ENCODE measurements at places on chromosomes 2 and 18.

DNA sequence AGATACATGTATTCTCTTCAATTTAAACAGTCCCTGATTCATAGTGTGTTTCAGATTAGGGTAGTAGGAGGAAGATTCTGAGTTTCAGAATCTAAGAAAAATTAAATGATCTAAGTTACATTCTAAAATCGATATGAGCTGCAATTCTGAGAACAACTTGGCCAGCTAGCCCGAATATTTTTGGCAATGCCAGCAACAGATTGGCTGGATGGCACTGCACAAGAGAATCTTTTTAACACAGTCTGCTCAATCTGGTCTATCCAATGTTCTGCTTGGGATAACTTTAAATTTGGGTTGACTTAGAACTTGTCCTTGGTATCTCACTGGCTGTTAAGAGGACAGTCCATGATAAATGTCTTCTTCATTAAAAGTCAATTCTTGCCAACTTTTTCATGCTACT is 853.9 kb downstream of the NRXN1 start:
- no peak for DNase-seq

DNA sequence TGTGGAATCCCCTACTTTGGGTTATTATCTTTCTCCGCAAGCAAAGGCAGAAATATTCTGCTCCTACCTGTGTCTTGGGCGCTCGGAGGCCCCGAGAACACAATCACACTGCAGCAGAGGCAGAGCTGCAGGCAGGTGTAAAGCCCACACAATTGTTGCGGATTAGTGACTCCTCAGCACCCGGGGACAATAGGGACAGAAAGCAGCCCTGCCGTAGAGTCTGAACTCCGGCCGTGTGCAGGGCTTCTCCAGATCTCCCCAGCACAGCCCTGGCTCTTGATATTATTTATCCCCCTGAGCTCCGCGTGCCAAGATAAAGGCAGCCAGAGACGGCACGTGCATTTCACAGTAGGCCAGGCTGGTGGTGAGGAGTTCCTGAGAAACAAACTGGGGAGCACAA is 229.2 kb downstream of the EN1 start:
- no peak for DNase-seq

- DNase-seq: peak; percentile 73
Observed at GRCh38 chr2:208265801-208266552, at the start of gene PIKFYVE. PIKFYVE (plus strand) TSS chr2:208266255; CDS start chr2:208271520, 5,265 bp downstream.

DNA sequence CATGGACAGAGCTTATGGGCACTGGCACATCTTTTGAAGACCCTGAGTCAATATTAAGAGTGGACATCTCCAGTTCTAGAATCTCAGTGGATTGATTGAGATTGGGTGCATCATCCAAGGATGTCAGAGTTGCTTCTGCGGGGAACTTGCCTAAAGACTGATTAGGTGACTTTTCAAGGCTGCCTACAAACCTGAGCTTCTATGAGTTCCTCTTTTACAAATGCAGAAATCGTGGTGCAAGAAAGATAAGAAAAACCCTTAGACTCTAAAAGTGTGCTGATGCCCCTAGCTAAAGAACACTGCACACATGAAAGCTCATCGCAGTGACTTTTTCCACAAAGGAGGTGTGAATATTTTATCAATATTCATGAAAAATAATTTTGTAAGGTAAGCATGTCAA is 86.8 kb upstream of the NEDD4L start:
- DNase-seq: no peak

DNA sequence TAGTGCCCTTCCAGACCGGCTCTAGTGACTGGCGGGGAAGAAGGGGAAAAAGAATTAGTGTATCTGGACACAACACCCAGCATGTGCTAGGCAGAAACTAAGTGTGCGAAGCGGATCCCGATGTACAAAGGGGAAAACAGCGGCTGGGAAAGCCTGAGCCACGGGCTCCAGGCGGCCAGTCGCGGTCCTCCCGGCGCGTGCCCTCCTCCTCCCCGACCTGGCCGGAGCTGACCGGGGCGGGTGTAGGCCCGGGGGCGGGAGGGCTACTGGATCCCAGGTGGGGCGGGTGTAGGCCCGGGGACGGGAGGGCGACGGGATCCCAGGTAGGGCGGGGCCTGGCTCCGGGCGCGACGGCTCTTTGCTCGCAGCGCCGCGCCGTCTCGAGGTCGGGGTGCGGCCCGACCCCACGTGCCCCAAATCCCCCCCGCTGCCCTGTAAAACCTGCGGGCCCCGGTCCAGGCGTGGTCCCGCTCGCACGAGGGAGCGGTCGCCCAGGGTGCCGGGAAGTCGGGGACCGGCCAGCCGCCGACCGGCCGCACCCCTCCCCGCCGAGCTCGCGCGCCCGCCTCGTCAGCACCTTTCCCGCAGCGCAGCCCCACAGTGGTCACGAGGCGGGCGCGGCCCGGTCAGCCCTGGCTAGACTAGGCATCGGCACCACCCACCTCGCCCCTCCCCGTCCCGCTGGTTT is 48.8 kb downstream of the C2orf42 start:
- no peak for DNase-seq

- DNase-seq: no peak
Observed at GRCh38 chr2:236128321-236128720, 39.9 kb downstream of the GBX2 start.

DNA sequence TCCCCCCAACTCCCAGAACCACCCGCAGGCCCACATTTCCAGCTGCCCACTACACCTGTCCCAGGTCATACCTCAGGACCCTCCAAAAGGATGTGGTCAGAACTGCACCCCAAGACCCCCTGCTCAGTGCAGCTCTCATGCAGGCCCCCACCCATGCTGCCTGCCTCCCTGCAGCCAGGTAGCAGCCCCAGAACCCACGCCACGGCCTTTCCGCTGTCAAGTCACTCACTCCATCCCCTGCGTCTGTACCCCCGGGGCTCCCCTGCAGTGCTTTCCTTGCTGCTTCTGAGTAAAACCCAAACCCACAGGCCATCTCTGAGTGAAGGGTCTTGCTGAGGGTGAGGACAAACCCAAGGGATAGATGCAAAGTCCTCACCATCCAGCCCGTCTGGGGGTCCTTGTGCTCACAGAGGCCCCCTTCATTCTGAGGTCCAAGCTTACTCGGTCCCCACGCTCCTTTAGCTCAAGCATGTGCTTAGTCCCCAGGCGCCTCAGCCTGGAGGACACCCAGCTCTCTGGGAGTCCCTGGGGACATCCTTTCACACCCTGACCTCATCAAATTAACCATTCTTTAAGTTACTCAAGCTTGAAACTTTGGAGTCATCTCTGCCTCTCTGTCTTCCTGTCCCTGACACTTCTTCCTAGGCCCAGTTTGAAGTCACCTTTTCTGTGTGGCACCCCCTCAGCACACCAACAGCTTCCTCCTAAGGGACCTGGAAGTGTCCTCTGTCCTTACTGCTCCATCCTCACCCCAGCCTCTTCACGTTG is 130.1 kb downstream of the SMAD7 start:
- no peak for DNase-seq

GRCh38 chr2:126781806-126782205 is 116.9 kb upstream of the TEX51 start:
- no peak for DNase-seq

DNA sequence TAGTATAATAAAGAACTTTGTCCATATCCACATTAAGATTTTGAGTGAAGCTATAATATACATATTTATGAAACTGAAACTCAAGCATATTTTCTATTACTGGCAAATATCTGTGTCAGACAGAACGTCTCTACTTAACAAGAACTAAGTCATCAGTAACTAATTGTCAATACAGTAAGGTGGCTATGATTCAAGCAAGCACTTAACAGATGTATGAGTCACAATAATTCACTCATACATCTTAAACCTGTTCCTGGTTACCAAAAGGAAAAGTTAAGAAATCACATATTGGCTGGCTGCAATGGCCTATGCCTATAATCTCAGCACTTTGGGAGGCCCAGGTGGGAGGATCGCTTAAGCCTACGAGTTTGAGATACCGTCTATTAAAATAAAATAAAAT is 96.0 kb downstream of the SOS1 start:
- DNase-seq: no peak

- no peak for DNase-seq
Observed at GRCh38 chr2:60554646-60555065, 1.2 kb upstream of the BCL11A start.

DNA sequence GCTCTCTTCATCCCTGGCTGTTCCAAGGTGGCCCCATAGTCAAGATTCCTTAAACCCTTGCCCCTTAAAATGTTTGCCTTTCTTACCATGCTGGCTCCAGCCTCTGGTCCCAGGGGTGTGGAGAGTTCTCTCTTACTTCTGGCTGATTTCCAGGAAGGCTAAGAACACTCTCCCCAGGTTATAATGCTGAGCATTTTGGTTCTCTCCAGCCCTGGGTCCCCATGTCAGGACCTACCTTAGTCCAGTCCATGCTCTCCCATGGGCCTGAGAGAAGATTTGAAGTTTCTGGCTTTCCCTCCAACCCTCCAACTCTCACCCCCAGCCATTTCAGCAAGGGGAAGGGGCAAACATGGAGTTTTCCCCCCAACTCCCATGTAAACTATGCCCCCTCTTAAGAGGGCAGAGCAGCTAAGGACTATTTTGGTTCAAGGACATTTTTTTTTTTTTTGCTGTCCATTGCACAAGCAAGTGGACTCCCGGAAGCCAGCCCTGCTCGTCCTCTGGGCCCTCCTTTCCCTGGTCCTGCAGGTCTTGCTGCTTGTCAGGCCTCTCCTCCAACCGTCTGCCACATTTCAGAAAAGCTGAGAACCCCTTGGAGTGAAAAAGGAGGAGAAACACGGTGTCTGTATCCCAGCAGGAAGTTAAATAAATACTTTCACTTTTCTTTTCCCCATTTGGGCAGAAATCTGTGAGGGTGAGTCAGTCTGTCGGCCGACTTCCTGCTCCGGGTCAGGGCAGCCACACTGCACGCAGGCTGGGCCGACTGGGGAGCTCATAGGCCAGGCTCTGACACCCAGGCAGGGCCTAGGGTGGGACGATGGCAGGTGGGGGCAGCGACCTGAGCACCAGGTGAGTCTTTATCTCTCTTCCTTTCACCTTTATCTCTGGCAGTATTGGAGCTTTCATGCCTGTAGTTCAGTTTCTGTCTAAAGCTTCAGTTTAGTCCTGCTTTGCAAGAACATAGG is at the start of gene SP140L:
SP140L (plus strand) TSS at position 741 of the 965 bp plus-strand sequence; CDS start at position 818, 77 bp downstream.
- peak; percentile 58 for DNase-seq

- no peak for DNase-seq
Observed at GRCh38 chr18:43692099-43692690, 414.9 kb upstream of the SYT4 start.

DNA sequence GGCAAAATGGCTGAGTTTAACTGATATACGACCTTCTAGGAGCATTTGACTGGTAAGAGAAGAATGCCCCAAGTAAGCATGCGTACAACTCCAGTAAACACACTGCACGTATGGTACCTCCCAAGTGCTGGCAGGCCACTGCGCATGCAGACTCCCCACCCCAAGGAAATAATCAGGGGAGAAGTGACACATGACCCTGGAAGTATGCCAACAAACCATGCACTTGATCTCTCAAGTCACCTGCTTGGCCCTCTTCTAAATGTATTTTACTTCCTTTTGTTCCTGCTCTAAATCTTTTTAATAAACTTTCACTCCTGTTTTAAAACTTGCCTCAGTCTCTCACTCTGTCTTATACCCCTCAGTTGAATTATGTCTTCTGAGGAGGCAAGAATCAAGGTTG is 129.8 kb upstream of the COL5A2 start:
- DNase-seq: no peak

DNA sequence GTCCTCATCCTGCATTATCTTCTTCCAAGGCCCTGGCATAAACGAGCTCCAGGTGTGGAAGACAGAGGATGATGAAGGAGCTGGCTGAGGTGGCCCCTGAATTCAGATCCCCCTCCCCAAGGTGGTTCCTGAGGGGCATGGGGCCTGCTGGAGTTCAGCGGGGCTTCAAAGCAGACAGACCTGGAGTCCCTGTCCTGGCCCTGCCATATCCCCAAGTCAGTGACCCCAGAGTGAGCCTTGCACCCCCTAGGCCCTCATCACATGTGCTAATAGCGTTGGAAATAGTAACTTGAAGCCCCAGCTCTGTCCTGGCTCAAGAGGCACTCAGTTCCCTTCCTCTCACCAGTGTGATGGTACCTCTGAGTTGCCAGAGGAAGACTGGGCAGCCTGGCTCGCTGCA is 172.9 kb downstream of the GALNT1 start:
- DNase-seq: no peak

DNA sequence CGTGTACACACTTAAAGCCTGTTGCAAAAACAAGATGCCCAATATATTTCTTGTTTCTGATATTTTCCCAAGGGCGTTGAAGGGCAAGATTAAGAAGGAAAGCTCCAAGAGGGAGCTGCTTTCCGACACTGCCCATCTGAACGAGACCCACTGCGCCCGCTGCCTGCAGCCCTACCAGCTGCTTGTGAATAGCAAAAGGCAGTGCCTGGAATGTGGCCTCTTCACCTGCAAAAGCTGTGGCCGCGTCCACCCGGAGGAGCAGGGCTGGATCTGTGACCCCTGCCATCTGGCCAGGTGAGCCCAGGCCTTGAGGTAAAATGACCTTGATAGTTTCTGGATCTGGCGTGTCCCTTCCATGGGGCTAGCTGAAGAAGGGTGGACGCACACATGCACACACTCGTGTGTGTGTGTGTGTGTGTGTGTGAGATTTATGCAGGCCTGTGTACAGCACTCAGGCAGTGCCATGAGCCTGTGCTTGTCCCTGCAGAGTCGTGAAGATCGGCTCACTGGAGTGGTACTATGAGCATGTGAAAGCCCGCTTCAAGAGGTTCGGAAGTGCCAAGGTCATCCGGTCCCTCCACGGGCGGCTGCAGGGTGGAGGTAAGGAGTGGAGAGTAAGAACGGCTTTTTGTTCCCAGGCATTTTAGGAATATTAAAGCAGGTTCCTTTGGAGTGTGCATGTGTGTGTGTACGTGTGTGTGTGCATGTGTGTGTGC is 23.6 kb downstream of the MLPH start:
- DNase-seq: no peak

DNA sequence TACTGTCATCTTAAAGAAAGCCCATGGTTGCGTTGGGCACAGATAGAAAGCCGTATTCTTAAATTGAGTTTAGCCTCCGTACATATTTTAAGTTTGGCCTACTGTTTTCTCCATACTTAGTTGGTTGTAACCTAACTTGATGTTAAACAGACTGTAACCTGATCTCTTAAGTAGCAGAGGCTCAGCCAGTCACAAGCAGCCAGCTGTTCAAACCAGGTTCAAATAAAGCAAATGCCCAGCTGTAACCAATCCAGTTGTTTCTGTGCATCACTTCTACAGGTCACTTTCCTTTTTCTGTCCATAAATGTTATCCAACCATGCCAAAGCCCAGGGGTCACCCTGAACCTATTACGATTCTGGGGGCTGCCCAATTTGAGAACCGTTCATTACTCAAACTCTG is 10.0 kb upstream of the THADA start:
- no peak for DNase-seq

GRCh38 chr2:235603659-235604058 is 109.8 kb downstream of the AGAP1 start:
- DNase-seq: no peak

DNA sequence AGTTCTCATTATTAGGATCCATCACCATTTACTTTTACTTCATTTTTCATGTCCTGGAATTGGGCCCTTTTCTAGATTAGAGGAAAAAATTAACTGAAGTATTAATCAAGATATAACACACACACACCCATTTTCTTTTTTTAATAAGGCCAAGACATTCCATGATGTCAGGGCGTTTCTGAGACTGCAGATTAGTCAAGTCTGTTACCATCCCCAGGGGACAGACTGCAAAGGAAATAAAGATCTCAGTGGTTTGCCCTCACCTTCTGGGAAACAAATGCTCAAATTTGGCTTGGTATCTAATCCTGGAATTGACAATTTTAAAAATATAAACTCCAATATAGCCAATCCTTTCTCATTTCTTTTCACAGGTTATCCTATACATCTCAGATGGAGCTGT is 27.4 kb downstream of the RMP24 start:
- no peak for DNase-seq
